IMR-90 (cell line): ENCODE measurements at places on chromosomes 6 and 20.

GRCh38 chr6:31660381-31661261 is at the start of gene C6orf47:
C6orf47 (minus strand) TSS chr6:31660778; CDS start chr6:31659947, 831 bp downstream.
- DNase-seq, result peak; percentile 75
- H3K36me3 ChIP-seq, result peaks cover 15% of the 10 kb centered on the region

- H3K4me1 ChIP-seq, result no peaks in the 10 kb centered on the region
- no peak overlapping the region for H3K27ac ChIP-seq
- DNase-seq, result no peak
- H3K36me3 ChIP-seq, result no peaks in the 10 kb centered on the region
- no peak overlapping the region for H3K4me3 ChIP-seq
These were observed 87.4 kb upstream of the BHLHE23 start for GRCh38 chr20:63093966-63094766.

- DNase-seq, result peak; percentile 23
- no peaks in the 10 kb centered on the region for H3K36me3 ChIP-seq
- H3K4me3 ChIP-seq, result no peak overlapping the region
- peaks cover 39% of the 10 kb centered on the region for H3K27me3 ChIP-seq
- no peak overlapping the region for H3K27ac ChIP-seq
These were observed 16.1 kb downstream of the BPIFB1 start for GRCh38 chr20:33299111-33299603.

GRCh38 chr6:75751443-75751842 is 2.4 kb downstream of the MYO6 start:
- DNase-seq, result peak; percentile 74
- H3K27ac ChIP-seq, result no peak overlapping the region
- peaks cover 5% of the 10 kb centered on the region for H3K4me1 ChIP-seq
- H3K27me3 ChIP-seq, result no peaks in the 10 kb centered on the region
- no peak overlapping the region for H3K4me3 ChIP-seq
- no peaks in the 10 kb centered on the region for H3K36me3 ChIP-seq

DNA sequence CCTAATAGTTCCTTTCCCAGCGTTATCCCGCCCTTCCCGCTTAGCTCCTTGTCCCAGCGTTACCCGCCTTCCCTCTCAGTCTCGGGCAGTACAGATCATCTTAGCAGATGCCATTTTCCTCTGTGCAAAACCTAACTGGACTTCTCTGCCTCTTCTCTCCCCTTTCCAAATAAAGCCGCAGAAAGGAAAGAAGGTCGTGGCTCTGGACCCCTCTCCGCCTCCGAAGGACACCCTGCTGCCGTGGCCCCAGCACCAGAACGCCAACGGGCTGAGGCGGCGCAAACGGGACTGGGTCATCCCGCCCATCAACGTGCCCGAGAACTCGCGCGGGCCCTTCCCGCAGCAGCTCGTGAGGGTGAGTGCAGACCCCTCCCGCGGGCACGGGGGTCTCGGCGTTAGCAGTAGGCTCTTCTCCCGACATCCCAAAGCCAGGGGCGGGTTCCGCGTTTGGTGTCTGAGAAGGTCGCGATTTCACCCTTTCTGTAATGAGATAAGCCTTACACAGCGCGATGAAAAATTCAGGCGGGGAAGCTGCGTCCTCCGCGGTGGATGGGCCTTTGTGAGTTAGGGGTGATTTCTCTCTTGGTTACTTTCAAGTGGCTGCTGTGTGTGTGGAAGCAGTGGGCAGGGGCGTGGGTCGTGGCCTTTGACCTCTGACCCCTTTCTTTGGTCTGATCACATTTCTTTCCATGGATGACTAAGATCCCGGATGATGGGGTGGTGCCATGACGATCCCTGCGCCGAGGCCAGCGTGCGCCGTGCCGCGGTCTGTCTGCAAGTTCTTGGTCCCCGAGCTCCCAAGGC is 292.7 kb downstream of the TAF4 start:
- no peaks in the 10 kb centered on the region for H3K4me1 ChIP-seq
- H3K36me3 ChIP-seq, result no peaks in the 10 kb centered on the region
- H3K4me3 ChIP-seq, result no peak overlapping the region
- DNase-seq, result no peak
- no peaks in the 10 kb centered on the region for H3K27me3 ChIP-seq

DNA sequence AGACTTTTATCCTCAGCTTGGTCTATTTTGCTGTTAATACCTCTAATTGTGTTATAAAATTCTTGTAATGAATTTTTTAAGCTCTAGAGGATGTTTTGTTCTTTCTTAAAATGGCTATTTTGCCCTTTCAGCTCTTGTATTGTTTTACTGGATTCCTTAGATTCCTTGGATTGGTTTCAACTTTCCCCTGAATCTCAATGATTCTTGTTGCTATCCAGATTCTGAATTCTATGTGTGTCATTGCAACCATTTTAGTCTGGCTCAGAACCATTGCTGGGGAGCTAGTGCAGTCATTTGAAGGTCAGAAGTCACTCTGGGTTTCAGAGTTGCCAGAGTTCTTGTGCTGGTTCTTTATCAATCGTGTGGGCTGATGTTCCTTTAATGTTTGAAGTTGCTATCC is 37.1 kb downstream of the OTOR start:
- DNase-seq, result peak; percentile 9
- H3K36me3 ChIP-seq, result no peaks in the 10 kb centered on the region
- H3K4me1 ChIP-seq, result no peaks in the 10 kb centered on the region
- no peaks in the 10 kb centered on the region for H3K27me3 ChIP-seq
- no peak overlapping the region for H3K27ac ChIP-seq

DNA sequence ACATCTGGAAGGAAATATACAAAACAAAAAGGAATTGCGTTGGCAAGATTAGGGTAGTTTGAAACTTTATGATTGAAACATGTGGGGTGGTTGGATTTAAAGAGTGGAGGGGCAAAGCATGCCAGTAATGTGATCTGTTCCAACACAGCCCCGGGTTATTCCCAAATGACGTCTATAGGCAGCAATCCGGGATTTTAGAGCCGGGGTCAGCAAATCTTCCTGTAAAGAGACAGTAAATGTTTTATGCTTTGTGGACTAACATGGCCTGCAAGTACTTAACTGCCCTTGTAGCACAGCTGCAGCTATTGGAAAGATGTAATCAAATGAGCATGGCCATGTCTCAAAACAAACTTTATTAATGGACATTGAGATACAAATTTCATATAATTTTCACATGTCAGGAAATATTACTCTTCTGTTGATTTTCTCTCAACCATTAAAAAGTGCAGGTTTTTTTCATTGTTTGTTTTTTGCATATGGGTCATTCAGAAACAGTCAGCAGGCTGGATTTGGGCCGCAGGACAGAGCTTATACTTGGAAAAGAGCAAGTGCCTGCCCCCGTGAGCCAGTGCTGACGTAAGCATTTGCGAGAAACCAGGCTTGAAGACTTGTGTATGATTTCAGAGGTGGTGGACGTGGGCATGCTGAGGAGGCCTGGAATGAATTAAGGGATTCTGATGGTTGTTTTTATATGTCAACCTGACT is 136.5 kb downstream of the DOK5 start:
- no peaks in the 10 kb centered on the region for H3K36me3 ChIP-seq
- no peak for DNase-seq
- no peak overlapping the region for H3K27ac ChIP-seq

DNA sequence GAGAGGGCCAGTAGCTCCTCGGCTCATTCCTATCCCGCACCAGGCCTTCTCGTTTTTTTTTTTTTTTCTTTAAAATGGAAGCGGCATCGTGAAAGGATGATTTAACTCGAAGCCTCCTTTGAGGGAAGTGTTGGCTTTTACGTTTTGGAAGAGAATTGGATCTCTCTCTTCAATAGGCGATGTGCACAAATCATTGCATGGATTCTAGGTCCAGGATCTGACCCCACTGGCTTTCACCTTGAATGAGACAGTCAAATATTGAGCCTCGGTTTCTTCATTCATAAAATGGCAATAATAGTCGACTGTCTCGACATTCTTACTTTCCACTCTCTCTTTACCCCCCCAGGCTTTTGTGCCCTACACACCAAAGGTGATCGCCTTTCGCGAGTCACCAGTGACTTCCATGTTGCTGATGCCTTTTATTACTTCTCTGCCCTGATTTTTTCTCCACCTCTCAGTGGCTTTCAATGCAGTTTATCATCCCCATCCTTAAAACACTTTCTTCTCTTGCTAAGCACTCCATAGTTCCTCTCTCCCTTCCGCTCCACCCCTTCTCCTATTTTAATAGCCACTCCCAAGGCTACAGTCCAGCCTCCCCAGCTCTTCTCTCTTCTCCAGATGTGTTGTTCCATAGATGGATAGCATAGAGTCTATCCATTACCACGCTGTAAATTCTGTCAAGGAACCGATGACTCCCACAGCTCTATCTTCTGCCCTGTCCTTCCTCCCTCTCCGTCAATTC is 473 bp upstream of the DTNBP1 start:
- no peaks in the 10 kb centered on the region for H3K36me3 ChIP-seq
- peaks cover 2% of the 10 kb centered on the region; the same call in 1 of the 2 replicates for H3K4me1 ChIP-seq
- peak overlapping the region; percentile 93 for H3K4me3 ChIP-seq
- peaks cover 10% of the 10 kb centered on the region for H3K27me3 ChIP-seq

DNA sequence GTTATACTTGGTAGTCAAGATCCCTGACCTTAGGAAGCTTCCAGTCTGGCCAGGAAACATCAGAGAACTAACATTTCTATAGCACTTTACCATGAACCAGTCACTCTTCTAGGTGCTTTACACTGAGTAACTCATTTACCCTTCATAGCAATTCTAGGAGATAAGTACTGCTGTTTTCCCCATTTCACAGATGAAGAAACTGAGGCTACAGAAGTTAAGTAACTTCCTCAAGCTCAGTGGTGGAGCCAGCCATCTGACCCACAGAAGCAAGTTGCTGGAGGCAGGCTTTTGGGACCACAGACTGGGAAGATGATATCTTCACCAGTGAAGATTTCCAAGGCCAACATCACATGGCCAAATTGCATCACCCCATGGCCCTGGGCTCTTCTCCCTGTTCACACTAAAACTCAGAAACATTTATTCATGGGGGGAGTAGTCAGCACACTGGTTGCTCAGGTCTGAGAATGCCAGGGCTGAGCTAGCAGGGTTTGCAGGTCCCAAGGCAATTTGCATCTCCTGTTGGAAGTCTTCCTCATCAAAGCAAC is 70.3 kb downstream of the UNC5CL start:
- H3K4me1 ChIP-seq, result peaks cover 6% of the 10 kb centered on the region; the same call in 1 of the 2 replicates
- peaks cover 8% of the 10 kb centered on the region for H3K27me3 ChIP-seq
- no peak overlapping the region for H3K27ac ChIP-seq
- no peak overlapping the region for H3K4me3 ChIP-seq
- H3K36me3 ChIP-seq, result no peaks in the 10 kb centered on the region
- DNase-seq, result no peak

DNA sequence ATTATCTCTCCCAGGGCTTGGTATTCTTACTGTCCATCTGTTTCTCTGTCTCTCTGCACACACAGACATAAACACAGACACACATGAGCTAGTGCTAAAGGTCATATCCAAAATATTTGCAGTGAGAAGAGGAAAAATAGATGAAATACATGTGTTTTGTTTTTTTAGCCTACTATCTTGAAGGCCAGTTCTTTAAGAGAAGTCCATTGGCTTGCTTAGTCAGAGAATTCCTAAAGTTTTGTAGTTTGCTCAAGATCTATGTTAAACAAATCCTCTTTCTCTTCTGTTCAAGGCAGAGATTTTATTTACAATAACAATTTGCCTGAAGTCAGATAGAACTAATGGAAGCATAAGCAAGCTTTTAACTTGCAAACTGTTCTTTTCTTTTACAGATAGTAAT is 120.0 kb upstream of the AKIRIN2 start:
- no peak overlapping the region for H3K4me3 ChIP-seq
- H3K27ac ChIP-seq, result no peak overlapping the region
- DNase-seq, result peak; percentile 49
- no peaks in the 10 kb centered on the region for H3K4me1 ChIP-seq

DNA sequence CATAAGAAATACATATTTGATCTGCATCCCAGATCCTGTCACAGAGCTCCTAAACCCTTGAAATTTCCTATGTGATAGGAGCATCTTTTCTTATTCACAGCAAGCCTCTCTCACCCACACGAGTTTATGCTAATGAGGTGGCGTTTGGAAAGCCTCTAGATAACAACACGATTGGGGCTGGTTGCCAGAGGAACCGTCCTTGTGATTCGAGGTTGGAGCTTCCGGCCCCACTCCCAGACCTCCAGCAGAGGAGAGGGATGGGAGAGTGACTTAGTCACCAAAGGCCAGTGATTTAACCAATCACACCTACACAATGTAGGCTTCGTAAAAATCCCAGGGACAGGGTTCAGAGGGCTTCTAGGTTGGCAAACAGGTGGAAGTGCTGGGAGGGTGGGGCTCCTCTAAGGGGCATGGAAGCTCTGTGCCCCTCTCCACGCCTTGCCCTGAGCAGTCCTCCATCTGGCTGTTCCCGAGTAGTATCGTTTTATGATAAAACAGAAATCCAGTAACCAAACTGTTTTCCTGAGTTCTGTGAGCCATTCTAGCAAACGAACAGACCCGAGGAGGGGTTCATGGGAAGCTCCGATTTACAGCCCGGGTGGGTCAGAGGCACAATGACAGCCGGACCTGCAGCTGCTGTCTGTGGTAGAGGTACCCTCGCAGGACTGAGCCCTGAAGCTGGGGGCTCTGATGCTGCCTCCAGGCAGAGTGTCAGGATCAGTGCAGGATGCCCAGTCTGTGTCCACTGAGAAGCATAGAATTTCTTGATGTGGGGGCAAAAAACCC is 238.1 kb upstream of the ARID1B start:
- H3K36me3 ChIP-seq, result no peaks in the 10 kb centered on the region
- no peaks in the 10 kb centered on the region for H3K4me1 ChIP-seq
- no peak overlapping the region for H3K27ac ChIP-seq
- H3K27me3 ChIP-seq, result peaks cover 3% of the 10 kb centered on the region

- peaks cover 2% of the 10 kb centered on the region; the same call in 1 of the 2 replicates for H3K27me3 ChIP-seq
- no peaks in the 10 kb centered on the region for H3K4me1 ChIP-seq
- peak; percentile 64 for DNase-seq
- no peak overlapping the region for H3K4me3 ChIP-seq
- no peaks in the 10 kb centered on the region for H3K36me3 ChIP-seq
These were observed 226.0 kb downstream of the TPBG start for GRCh38 chr6:82589509-82590206.

- no peaks in the 10 kb centered on the region for H3K27me3 ChIP-seq
- DNase-seq, result no peak
- H3K4me3 ChIP-seq, result no peak overlapping the region
- no peak overlapping the region for H3K27ac ChIP-seq
These were observed 70.5 kb downstream of the NINL start for GRCh38 chr20:25514747-25515340.

DNA sequence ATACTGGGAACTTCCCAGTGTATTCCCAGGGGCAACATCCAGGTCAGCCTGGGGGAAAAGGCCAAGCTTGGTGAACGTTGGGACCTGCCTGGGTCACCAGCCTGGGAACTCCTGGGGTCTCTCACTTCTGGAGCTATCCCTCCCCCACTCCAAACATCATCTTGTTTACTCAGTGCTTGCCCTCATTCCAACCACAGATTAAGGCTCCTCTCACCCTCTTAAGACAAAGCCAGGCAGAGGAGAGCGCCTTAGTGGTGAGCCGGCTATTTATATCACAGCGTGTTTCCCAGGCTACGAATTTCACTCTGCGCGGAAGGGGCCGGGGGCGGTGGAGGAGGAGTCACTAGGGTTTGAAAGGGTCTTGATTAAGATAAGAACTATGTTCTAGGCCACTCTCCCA is 12.1 kb downstream of the PRPH2 start:
- no peak overlapping the region for H3K27ac ChIP-seq
- H3K36me3 ChIP-seq, result no peaks in the 10 kb centered on the region
- no peak overlapping the region for H3K4me3 ChIP-seq
- H3K4me1 ChIP-seq, result no peaks in the 10 kb centered on the region
- peak; percentile 61 for DNase-seq

- no peak for DNase-seq
- H3K27ac ChIP-seq, result no peak overlapping the region
- no peaks in the 10 kb centered on the region for H3K4me1 ChIP-seq
- H3K27me3 ChIP-seq, result no peaks in the 10 kb centered on the region
These were observed 198.2 kb downstream of the ERMARD start for GRCh38 chr6:169949511-169950097.

- DNase-seq, result peak; percentile 88
- H3K4me1 ChIP-seq, result peaks cover 32% of the 10 kb centered on the region
- H3K36me3 ChIP-seq, result no peaks in the 10 kb centered on the region
- H3K4me3 ChIP-seq, result peak overlapping the region; percentile 13; the same call in 1 of the 2 replicates
- no peaks in the 10 kb centered on the region for H3K27me3 ChIP-seq
These were observed 7.2 kb upstream of the SDC4 start for GRCh38 chr20:45355209-45356084.
